Glutamatergic neuron (in vitro differentiated cells): ENCODE measurements at places on chromosomes 12 and 14.

- no peak for DNase-seq
Observed at GRCh38 chr12:122422730-122423257, 325 bp upstream of the CLIP1 start.

- no peak for DNase-seq
Observed at GRCh38 chr12:62196146-62196545, 64.1 kb upstream of the USP15 start.

- no peak for DNase-seq
Observed at GRCh38 chr12:23399402-23399933, 550.0 kb downstream of the SOX5 start.

- DNase-seq, result no peak
Observed at GRCh38 chr12:85007836-85008235, 28.2 kb downstream of the TSPAN19 start.

- DNase-seq, result no peak
Observed at GRCh38 chr14:104510216-104510615, 69.3 kb upstream of the C14orf180 start.

DNA sequence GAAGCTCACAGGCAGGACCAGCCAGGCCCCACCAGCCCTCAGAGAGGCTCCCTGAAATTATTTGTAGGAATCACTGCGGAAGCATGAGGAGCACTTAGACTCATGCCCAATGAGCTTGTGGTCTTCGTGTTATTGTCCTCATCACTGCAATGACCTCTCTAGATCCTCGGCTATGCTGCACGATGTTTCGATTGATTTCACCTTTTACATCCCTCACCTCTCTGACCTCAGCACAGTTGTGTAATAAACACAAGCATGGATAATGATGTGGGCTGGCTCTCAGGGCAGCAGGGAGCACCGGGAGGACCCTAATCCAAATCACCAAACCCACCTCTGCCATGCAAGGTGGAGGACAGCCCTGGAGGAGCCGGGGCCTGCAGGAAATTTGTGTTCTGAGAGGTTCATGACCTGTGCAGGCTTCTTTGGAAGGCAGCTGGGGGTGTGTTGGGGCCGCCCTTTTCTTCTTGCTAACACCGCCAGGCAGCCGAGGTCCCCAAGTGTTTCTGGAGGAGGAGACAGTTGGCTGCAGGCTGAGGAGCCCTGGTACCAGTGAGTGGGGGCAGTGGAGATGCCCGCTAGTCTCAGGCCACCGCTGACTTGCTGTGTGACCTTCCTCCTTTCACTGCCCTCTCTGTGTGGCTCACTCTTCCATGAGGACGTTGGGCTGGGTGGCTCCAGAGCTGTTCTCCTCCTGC, 29.5 kb upstream of the EML1 start:
- DNase-seq, result no peak
